Gastrocnemius medialis (tissue), 4 donors: ENCODE measurements at places on chromosomes 12 and 14. TPM values are rescaled to one million over a fixed set of nuclear protein-coding genes. Genes with fewer than 3 reads are reported as not detected.

AMIGO2 gene
- 0.55 TPM for total RNA-seq

CLEC14A gene
- total RNA-seq, result 22.3 TPM

RASSF9 gene
- 1.3 TPM for total RNA-seq

KRT85 gene
- not detected for total RNA-seq
